ENCODE measurements at places on chromosomes 3 and 15. TPM values are rescaled to one million over a fixed set of nuclear protein-coding genes. Genes with fewer than 3 reads are reported as not detected.

DNA sequence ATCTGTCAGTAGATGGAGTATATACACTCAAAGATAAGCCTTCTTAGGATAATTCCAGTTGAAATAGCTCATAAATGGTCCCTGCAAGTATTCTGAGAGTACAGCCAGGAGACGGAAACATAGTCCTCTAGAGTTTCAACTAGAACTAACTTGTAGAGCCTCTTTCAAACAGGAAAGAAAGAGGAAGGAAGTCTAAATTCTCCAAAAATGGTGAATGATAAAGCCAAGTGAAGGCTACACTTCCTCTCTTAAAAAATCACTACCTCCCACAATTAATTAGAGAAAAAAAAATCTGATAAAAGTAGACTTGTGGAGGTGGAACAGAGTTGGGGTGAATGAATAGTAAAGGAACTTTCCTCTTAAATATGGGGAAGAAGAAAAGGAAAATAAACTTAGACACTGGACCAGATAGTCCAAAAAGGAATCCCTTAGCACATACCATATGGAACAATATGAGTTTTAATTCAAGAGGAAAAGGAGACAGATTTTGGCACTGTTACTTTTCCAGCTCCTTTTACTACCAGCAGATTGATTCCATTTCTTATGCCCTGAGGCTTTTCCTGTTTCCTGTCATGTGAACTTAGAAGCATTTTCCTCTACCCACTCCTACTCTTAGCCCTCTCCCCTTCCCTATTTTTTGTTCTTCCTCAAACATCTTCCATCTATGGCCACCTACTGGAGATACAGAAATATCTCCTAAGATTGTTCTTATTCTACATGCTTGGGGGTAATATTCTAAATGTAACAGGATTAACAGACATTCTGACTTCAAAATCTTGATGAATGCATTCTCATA lies 207.6 kb downstream of the CHST2 start:
- no peak for DNase-seq

Gene CHRNA5
- total RNA-seq: 4.4 TPM

GRCh38 chr3:74624301-74624700 lies 9.8 kb upstream of the CNTN3 start:
- no peak for DNase-seq

- DNase-seq: no peak
These were observed 53.7 kb downstream of the GRIP2 start for GRCh38 chr3:14486460-14486859.

Gene PPCDC
- total RNA-seq: 5.1 TPM

Gene C3orf49
- total RNA-seq: not detected

DNA sequence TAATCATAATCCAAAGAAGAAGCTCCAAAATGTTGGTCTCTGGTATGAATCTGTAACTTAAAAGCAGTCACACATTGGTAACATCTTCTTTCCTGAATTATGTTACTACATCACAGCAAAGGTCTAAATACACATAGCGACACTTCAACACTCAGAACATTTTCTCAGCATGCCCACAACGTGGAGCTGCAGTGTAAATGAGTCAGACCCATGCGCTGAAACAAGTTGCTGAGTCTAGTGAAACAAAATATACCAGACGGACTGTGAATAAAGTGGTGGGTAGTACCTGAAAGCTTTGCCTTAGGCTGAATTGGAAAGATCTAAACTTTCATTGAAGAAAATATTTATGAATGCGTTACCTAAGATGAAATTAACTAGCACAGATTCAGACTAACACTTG lies 33.2 kb upstream of the GOLGA8B start:
- DNase-seq: peak; percentile 22

- peak; percentile 32 for DNase-seq
These were observed 103.9 kb downstream of the FBN1 start for GRCh38 chr15:48541341-48542278.

GRCh38 chr15:44545913-44546802 lies 9.2 kb downstream of the EIF3J start:
- no peak for DNase-seq

- no peak for DNase-seq
These were observed 3.1 kb upstream of the HCN4 start for GRCh38 chr15:73371812-73372211.

- no peak for DNase-seq
These were observed 101.6 kb downstream of the PPM1L start for GRCh38 chr3:160857476-160858119.

Gene ACAP2
- 15.6 TPM for total RNA-seq

DNA sequence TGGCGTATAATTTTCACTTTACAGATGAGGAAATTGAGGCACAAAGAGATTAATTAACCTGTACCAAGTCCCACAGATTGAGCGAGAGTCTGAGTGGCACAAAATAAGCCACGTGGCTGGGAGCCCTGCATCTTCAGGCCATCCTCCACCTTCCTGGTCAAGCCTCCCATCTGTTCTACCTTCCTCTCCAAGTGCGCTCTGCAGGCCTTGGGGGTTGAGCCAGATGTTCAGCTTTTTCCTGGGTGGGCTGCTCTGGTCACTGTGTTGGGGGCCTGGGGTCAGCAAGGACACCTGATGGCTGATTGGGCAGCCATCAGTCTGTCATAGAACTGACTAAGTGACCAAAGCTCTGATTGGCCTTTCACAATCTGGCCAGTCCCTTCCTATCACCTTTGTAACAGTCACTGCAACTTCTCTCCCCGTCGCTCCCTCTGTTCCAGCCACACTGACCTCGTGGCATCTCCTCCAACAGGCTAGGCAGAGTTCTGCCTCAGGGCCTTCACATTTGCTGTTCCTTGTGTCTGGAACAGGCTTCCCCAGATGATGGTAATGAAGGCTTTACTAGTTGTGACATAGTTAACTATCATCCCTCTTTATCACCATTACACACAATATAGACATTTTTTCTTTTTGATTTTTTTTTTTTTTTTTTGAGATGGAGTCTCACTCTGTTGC lies 46.8 kb downstream of the SCN5A start:
- DNase-seq: no peak

DNA sequence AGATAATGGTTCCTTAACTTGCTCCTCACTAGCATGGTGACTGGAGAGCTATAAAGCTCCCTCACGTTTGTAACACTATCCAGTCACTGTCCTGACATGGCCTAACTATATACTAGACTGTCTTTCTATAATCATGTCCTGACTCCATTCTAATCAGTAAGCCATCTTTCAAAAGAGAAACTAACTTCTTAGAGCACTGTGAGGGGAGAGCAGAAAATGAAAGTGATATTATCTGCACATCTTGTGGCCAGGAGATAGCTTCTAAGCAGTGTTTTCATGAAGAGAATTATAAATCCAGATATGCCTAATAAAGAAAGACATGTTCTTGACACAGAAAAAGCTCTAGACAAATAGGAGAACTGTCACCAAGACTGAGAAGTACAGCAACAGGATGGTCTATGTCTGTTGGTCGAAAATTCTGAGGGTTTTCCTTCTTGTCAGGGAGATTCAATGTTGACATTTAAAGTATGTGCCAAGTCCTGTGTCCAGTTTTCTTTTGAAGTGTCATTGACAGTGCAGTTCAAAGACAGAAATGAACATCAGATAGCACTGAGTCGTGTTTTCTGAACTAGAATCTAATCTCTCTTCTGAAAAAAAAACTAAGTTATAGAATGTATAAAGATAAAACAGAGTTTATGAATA lies 230.6 kb upstream of the PEX5L start:
- DNase-seq: no peak

GRCh38 chr15:91319371-91320059 lies 219.5 kb downstream of the SV2B start:
- no peak for DNase-seq

DNA sequence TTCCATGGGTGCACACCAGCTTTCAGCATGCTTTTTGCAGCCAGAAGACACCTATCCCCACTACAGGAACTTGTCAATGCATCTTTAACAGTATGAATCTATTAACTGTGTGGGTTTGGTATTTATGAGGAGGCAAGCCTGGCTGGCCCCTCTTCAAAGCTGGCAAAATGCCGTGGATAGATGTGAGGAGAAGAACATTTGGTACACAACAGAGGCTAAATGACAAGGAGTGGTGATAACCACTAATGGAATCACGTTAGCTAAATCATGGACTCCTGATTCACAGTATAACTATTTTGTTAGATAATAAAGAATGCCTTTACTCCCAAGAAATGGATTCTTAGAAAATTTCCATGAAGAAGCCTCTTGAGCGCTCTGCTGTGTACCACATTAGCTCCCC lies 187.2 kb downstream of the CLSTN2 start:
- no peak for DNase-seq

Gene CFAP100
- total RNA-seq: not detected

Gene PSTPIP1
- 2.4 TPM for total RNA-seq

DNA sequence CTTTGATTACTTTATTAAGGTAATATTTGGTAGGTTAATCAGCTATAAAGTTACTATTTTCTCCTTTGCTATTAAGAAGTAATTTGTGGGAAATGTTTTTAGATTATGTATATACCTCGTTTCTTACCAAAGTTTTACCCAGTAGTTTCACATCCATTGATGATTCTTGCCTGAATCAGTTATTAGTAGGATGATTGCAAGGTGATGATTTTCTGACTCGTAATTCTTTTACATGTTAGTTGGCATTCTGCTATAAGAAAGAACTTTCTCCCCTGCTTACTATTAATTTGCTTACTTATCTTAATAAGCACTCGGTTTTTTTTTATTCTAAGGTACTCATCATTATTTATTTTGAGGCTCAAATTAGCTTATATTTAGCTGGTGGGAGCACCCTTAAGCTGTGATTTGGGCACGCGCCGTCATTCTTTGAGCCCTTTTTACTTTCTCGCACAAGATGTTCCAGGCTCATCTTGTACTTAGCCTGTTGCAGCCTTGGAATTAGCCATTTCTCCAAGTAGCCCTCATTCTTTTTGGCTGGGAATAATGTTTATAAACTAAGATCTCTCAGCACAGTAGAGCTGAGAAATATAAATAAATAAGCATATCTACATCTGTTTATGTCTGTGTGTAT lies 15.3 kb downstream of the USP3 start:
- no peak for DNase-seq

Gene CYP11A1
- total RNA-seq: 0.55 TPM

- DNase-seq: no peak
These were observed 64.4 kb upstream of the PRICKLE2 start for GRCh38 chr3:64289622-64290021.

Gene ZBTB38
- 105 TPM for total RNA-seq

DNA sequence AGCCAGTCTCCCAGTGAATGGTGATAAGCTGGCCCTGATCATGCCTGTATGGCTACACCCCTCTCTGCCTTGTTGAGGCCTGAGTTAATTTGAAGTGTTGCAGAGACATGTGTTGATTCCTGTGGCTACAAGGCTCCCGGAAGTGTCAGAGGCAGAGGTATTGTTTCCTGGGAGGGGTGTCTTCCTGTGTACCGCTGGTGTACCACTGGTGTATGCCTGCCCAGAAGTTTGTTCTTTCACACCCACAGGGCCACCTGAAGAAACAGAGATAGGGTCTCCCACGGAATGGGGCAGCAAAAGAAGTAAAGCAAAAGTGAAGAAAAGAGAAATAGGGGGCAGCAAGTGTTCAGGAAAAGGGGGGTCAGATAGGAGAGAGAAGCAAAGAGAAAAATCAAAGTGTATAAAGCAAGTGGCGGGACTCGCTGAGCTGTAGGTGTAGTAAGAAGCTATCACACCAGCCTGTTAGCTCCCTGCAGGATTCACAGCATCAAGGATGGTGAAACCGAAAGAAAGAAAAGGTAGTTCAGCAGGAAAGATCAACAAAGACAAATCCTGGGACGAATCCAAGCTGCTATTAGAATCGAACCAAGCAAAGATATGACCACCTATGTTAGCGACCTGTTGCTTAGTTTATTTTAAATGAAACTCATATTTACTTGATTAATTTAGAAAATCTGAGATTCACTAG lies 36.6 kb upstream of the CD47 start:
- no peak for DNase-seq

GRCh38 chr15:50993598-50993997 lies 85.1 kb downstream of the AP4E1 start:
- DNase-seq: no peak

GRCh38 chr3:190038050-190038933 lies 82.4 kb downstream of the P3H2 start:
- peak; percentile 46 for DNase-seq

GRCh38 chr15:101536166-101536874 lies 46.8 kb upstream of the PCSK6 start:
- DNase-seq: no peak

Gene DOCK3
- 3.8 TPM for total RNA-seq

Gene BTLA
- total RNA-seq: not detected

All from left ventricle myocardium superior (tissue), 1 donor.